Lower leg skin (tissue), 4 donors: ENCODE measurements at places on chromosomes 3 and 15.

DNA sequence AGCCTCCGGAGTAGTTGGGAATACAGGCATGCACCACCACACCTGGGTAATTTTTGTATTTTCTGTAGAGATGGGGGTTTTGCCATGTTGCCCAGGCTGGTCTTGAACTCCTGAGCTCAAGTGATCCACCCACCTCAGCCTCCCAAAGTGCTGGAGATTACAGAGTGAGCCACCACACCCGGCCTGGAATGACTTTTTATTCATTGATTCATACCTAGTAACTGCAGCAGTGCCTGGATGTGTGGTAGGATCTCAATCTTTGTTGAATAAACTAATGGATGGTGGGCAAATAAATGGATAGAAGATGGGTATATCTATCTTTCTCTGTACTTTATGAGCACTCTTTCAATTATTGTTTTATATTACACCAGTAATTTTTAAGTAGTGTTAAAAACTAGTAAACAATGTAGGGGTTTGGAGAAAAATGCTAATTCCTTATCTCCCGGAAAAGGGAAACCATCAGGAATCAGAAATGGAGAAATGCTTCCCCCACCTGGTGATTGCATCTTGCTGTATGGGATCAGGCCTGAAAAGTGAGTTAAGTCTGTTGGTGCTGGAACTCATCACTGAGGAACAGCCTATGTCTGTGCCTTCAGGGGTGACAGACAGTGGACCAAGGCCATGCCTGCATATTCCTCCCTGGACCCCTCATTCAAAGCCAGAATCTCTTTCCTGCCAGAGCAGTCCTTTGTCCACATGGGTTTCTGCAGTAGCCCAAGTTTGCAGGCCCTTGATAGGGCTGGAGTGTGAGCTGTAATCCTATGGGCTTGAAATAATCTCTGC, 161.0 kb upstream of the CTDSPL start:
- DNase-seq = no peak

- no peak for DNase-seq
These were observed 110.3 kb upstream of the ICE2 start for GRCh38 chr15:60589253-60589652.

- no peak for DNase-seq
These were observed 568 bp upstream of the NCBP2 start for GRCh38 chr3:196942915-196943277.

- no peak for DNase-seq
These were observed 30.0 kb downstream of the AP3B2 start for GRCh38 chr15:82679626-82680199.

DNA sequence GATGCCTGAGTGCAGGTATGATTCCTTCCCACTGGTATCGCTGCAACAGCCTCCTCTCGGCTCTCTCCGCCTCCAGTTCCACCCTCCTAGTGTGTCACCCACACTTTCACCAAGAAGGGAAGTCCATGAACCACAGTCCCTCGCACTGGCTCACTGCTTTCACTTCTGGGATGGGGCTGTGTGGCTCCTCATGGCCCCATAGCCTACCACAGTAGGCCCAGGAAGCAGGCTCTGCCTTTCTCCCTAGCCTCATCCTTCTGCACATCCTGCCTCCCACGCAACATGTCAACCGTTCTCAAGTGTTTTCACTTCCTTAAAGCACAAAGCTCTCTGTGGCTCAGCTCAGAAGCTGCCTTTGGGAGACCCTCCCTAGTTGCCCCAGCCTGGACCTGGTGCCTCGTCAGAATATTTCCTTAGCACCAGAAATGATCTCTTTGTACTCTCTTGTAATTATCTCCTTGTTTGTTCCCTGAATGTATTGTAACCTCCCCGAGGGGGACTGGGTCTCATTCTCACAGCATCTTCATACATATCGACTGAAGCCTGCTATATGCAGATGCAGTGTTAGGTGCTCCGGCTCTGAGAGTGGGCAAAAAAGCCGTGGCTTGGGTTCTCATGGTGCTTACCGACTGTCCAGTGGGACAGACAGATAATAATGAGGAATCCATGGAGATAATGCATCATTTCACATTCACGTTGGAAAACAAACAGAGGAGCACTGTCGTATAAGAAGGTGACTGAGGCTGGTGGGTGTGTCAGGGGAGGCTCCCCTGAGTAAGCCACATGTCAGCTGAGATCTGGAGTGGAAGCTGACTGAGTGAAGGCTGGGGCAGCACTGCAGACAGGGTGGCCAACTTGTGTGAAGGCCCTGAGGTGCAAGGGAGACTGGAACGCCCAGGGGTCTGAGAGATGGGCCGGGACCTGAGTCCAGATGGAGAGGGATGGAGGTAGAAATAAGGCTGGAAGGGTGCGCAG, 107.1 kb downstream of the DGKG start:
- DNase-seq = no peak

GRCh38 chr3:171038342-171038741, 11.8 kb upstream of the SLC2A2 start:
- DNase-seq = no peak

- DNase-seq = no peak
These were observed 28.5 kb upstream of the CLASP2 start for GRCh38 chr3:33746416-33747116.

DNA sequence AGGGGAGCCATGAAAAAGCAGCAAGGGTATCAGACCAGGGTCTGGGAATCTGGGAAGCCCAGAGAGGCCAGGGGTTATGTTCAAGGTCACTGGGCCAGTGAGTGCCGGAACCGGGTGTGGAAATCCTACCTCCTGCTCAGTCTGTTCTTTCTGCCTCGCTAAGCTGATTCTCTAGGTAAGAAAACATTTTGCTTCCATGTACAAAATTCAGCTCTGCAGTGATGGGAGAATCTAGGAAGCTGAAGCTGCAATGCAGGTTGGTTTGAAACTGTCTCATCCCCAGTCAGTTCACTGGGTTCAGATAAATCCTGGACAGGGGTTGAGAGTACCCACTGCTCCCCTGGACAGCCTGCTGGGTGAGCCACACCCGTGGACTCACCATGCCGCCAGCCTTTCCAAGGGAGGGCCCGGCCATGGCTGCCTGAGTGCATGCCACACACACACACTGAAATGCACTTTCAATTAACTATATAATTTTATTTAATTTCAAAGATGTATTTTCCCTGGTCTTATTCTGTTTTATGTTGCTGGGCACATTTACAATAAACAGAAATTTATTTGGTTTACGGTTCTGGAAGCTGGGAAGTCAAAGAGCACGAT, 108.4 kb downstream of the CORO2B start:
- DNase-seq = peak; percentile 59

DNA sequence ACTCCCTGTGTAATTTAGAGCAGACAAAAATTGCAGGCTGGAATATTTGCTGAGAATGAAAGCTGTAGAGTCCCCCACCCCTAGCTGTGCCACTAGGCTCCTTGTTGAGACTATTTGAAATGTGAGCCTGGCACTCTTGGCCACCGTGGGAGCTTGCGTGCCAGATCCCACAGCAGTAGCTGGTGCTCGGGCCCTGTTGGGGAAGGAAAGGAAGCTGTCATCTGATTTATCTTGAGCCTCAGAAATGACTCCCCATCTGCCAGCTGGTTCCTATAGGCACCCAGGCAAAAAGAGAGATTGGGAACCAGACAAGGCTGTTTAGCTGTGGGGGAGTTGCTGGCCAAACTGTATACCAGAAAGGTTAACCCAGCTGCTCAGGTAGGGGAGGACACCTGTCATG, 23.4 kb upstream of the CLEC3B start:
- no peak for DNase-seq

- no peak for DNase-seq
These were observed 62.8 kb upstream of the CLDN18 start for GRCh38 chr3:137947117-137947516.

- peak; percentile 20 for DNase-seq
These were observed 55.0 kb downstream of the BSN start for GRCh38 chr3:49609314-49609713.

DNA sequence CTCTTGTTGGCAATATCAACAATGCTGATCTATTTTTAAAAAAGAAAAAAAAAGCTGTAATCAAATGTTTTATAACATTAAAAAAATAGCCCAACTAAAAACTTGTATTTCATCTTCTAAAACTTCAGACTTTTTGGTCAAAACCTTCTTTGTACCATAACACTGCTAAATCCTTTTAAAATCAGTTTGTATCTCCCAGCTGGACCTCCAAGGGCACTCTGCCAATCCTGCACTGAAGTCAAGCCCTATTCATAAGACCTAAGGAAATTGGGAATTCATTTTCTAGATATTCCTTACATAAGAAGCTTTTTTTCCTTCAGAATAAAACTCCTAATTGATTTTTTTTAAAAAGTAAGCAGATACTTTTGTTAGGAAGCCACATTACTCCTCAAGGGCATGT, 38.2 kb upstream of the HCLS1 start:
- no peak for DNase-seq

DNA sequence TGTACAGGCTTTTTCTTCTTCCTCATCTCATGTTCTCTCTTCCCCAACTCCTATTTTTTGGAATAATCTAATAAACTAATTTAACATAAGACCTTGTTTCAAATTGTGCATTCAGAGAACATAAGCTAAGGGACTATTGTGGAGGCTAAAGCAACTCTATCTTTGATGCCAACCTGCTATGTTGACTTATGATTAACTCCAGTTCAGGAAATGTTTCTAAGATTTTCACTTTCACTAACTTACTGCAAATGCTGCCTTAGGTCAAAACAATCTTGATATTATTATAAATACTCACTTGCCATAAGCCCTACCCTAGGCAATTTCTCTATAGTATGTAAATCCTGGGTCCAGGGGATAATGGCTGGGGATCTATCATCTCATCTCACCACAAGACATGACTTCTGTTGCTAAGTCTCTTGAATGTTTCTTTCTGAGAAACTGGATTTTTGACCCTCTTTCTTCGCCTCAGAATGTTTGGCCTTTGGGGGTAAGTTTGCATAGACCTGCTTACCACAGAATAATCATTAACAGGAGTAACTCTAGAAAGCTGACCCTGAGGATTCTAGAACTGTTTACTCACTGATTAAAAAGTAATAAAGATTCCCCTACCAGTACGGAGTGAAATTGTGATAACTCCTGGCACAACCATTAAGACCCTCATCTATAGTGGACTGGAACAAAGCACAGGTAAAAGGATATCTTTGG, 768.1 kb downstream of the GBE1 start:
- DNase-seq = no peak

DNA sequence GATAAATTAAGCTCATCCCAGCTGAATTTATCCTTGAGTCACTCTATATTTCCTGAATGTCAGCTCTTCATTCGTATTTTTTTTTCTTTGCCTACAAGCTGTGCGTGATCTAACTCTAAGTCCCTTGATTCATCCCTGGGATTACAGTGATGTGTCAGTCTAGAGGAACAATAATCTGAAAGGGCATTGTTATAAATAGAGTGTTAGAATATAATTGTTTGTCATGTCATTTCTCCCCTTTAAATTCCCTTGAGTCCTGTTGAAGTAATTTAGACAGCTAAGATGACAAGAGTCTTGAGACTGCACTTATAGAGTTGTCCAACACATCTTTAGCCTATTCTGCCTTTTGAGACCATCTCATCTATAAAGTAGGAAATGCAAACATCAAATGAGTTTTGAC, 621.8 kb downstream of the ZIC1 start:
- DNase-seq = no peak

GRCh38 chr3:30604093-30604492, 2.3 kb upstream of the TGFBR2 start:
- no peak for DNase-seq

- no peak for DNase-seq
These were observed 104.2 kb downstream of the MYH15 start for GRCh38 chr3:108406063-108406660.

- DNase-seq = no peak
These were observed at the start of gene SLC6A1 for GRCh38 chr3:10992017-10992942. TSS of gene SLC6A1 (plus strand) at chr3:10992748. CDS start at chr3:11017212, 24,464 bp downstream.

GRCh38 chr15:57503911-57504598, 87.6 kb upstream of the MYZAP start:
- no peak for DNase-seq

GRCh38 chr3:152113413-152113812, 155.3 kb upstream of the MBNL1 start:
- no peak for DNase-seq

DNA sequence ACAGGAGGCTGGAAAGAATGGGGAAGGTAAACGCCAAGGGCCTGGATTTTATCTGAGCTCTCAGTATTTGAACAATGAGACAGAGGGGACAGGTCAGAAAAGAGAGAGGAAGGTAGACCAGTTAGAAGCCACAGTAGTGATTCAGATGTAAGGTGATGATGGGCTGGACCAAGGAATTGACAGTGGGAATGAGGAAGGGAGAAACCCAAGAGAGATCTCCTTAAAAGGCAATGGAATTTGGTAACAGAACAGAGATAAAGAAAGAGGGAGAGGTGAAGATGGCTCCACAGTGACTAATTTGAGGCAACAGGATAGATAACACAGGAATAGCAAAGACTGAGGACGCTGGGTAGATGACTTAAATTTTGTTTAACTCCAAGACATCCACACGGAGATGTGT, 11.4 kb upstream of the HEG1 start:
- DNase-seq = no peak

- no peak for DNase-seq
These were observed 331.5 kb upstream of the SLCO3A1 start for GRCh38 chr15:91521996-91522395.

- no peak for DNase-seq
These were observed 73.4 kb downstream of the PLXNA1 start for GRCh38 chr3:127056281-127056680.

GRCh38 chr3:127254730-127255129, 33.1 kb downstream of the PRR20G start:
- no peak for DNase-seq

GRCh38 chr3:100419406-100419805, 18.1 kb downstream of the LNP1 start:
- no peak for DNase-seq

DNA sequence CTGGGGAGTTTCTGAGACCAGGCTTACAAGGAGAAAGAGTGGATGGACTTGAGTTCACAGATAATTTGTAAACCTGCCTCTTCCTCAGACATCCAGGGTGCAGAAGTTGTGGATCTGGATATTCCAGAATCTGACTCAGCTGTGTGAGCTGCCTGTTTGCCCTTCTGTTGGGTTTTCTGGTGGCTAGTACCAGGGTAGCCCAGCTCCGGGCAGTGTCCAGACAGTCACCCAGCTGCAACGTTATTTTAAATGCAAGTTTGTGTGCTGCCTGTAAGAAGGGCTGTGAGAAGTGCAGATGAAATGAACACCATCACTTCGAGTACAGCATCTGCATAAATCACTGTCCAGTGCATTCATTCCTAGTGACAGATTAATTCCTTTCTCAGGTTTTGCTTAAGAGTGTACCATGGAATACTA, 1053.0 kb downstream of the TUSC7 start:
- DNase-seq = no peak
